AG10803 (cell line): ENCODE measurements at places on chromosomes 6 and 20.

- peak; percentile 40 for DNase-seq
Observed at GRCh38 chr6:121222656-121223055, 111.6 kb downstream of the TBC1D32 start.

- DNase-seq = no peak
Observed at GRCh38 chr6:24536466-24536865, 41.7 kb downstream of the ALDH5A1 start.

DNA sequence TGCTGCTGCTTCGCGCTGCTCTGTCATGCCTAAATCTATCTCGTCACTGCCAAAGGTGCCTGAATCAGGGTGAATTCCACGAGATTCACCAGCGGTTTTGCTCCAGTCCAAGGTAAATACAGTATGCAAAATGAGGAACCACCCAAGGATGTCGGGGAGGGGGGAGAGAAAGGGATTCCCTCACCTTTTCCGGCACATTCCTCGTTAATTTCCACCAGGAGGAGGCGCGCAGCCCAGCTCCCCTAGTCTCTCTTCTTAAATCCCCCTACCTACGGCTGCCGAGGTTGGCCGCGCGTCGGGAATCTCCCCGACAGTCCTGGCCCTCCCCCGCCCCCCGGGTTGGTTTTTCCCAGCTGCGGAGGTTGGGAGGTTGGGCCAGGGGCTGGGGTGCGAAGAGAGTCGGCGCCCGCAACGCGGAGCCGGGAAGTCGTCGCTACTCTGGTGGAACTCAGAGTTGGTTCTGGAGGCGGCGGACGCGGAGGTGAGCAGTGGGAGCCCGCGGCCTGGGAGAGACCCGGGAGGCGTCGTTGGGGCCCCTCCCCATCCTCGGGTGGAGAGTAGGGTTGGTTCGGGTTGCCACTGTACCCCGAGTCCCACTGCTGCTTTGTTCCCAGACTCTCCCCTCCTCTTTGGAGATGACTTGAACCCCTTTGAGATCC is at the start of gene TPBG:
Gene TPBG, plus strand, starts transcription at position 390 of the 659 bp plus-strand sequence. CDS start 1,145 bp downstream, outside the sequence.
- DNase-seq = peak; percentile 71

DNA sequence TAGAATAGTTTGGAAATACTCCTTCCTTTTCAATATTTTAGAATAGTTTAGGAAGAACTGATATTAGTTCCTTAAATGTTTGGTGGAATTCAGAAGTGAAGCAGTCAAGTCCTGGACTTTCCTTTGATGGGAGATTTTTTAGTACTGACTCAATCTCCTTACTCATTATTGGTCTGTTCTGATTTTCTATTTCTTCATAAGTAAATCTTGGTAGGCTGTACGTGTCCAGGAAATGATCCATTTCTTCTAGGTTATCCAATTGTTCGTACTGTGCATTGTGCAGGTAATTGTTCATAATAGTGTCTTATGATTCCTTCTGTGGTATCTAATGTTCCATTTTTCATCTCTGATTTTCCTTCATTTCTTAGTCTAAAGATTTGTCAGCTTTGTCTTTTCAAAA is 138.9 kb downstream of the SYCP2 start:
- no peak for DNase-seq

- DNase-seq = no peak
Observed at GRCh38 chr6:96899451-96899998, 1.8 kb upstream of the NDUFAF4 start.

DNA sequence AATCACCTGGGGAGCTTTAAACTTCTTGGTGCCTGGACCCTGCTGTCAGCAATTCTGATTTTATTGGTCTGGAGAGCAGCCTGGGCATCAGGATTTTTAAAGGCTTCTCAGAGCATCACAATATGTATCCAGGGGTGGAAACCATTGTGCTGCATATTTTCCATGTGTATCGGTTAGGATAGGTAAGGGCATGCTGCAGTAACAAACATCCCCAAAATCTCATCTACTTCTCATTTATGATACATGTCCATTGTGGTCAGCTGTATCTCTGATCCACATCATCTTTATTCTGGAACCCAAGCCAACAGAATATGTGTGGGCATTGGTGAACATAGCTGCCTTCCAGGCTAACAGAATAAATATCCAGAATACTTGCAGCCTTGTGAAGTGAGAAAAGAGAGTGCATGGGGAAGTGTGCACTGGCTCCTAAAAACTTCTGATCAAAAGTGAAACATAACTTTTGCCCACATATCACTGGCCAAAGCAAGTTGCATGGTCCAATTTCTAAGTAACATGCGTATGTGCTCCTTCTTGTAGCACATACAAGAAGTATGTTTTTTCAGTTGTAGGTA is 215.1 kb downstream of the ZMYND8 start:
- DNase-seq = no peak

GRCh38 chr6:105949869-105950268 is 136.3 kb upstream of the PRDM1 start:
- DNase-seq = no peak

DNA sequence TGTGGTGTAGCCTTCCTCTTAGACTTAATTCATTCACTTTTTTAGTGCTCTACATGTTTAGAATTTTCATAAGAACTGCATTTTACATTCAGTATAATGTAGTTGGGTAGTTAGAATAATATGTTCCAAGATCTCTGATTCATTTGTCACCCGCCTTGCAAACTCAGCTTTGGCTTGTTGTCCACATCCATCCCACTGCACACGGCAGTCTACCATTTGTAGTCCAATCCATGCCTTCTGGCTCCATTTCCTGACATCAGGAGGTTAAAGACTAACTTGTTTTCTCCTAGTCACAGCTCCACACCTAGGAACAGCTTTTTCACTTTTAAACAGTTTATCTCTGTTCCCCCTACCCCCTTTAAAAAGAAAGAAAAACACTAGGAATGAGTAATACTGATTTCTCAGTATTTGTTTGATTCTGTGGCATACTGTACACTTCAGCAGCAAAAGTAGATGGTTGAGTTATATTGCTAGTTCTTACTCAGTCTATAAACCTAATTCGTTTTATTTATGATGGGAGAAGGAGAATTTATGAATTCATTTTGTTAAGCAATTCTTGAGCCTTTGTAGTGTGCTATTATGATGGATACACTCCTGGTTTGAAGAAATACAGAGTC is 180.9 kb downstream of the ARID1B start:
- DNase-seq = no peak

GRCh38 chr20:17615645-17616479 is 46.0 kb downstream of the DSTN start:
- no peak for DNase-seq

DNA sequence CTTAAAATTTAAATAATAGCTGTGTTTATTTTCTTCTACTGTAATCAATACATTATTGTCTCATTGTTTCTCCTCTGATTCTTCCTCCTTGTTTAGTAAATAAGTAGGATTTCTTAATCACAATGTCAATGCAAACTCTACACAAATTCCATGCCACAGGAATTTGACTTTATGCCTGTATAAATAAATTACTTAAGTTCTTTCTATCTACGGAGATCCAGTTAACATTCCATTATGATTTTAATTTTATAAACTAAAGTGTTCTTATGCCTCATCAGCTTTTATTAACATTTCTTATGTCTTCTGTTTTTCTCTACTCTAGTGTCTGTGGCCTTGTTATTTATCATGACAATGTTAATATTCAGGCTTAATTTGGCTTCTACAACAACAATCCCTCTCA is 1169.2 kb downstream of the GRIK2 start:
- no peak for DNase-seq

- DNase-seq = no peak
Observed at GRCh38 chr20:37236462-37236861, 25.2 kb downstream of the GHRH start.

DNA sequence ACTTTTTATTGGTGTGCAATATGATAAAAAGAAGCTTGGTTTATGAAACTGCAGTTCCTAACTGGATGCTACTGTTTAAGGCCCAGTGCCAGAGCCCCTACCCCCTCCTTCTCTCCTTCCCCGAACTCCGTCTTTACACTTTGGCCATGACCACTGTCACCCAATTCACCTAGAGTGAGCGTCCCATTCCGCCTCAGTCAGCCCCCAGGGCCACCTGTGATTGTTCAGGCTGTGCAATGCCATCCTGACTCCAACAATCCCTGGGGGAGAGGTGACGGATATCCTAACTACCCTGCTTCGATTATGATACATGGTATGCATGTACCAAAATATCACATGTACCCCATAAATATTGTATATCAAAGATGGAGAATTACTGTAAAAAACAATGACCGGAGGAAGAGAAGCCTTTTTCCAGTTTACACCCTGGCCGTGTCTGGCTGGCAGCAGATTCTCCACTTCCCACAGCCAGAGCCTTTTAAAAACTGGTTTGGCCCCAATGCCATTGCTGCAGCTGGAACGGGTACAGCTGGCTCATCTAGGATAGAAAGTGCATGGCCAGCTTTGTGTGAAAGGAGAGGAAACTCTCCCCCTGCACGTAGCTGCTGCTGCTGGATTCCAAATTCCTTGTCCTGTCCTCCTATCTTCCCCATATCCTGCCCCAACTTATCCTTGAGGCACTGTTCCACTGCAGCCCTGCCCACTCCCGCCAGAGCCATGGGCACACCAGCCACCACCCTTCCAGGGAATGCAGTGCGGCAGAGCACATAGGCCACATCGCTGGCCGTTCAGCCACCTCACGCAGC is 99.7 kb downstream of the JPH2 start:
- DNase-seq = no peak

GRCh38 chr20:11467436-11467835 is 450.3 kb upstream of the BTBD3 start:
- DNase-seq = no peak

GRCh38 chr20:57882451-57883161 is 172.8 kb upstream of the PMEPA1 start:
- peak; percentile 43 for DNase-seq

GRCh38 chr20:62921119-62921687 is 5.1 kb downstream of the DIDO1 start:
- DNase-seq = peak; percentile 43

- no peak for DNase-seq
Observed at GRCh38 chr6:134198093-134198492, 119.8 kb downstream of the SGK1 start.

DNA sequence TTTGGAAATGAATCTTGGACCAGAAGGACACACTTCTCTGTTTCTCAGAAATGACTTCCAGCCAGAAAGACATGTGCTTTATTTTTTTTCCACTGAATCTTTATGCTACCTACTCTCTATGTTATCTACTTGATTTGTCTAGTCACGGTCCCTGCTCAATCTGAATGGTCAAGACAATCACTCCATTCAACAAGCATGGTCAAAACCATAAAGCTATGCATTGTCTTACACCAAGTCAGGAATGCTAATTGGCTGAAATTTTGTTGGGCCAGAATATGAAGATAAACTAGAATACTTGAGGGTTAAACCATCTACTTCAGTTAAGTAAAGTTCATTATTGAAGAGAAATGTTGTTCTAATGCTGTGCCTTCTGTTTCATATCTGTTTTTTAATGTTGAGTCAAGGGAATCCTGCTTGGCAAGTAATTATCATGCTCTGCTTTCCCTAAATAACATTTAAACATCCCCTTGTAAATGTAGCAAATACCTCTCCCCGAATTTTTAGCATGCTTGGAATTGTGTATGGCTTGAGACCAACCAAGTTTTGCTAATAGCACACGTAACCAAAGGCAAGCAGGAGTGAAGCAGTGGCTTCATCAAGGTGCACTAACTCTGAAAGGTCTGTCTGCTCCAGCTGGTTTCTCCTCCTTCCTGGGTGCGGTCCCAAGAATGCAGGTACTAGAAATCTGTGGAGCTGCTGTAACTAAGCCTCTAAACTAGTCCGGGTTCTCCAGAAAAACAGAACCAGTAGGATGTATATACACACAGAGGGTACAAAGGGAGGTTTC is 190.3 kb upstream of the CDYL start:
- DNase-seq = no peak

GRCh38 chr20:53857723-53858236 is 212.6 kb downstream of the BCAS1 start:
- peak; percentile 17 for DNase-seq

GRCh38 chr6:10140824-10141223 is 274.1 kb downstream of the TFAP2A start:
- no peak for DNase-seq

DNA sequence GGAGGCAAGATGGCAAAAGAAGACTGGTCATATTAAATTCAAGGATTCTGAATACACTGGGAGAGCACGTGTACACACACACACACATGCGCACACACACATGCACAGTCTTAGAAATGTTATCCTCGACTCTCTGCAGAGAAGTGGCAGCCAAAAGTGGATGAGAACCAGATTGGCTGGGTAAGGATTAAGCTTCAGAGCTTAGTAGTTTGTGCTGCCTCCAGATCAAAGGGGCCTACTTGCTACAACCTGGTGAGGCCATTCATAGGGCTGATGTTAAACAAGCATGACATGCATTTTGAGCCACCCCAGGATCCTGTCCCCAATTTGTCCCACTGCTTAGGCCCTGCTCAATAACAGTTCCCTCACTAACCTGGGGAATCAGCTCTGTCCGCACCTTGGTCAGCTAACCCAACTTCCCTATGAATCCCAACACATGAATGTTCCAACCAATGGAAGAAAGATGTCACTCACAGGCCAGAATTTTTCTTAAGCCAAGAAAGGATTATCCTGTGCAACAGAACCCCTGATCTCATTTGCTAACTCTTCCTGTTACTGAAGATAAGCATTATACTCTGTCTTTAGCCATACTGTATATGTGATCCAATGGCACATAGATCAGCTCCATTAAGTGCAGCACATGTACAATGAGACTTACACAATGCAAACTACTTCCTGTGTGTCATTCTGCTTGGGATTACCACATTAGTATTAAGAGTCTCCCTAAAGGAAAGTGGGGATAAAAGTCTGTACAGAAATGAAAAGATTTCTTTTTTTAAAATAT is 31.0 kb downstream of the TOMM6 start:
- DNase-seq = no peak

DNA sequence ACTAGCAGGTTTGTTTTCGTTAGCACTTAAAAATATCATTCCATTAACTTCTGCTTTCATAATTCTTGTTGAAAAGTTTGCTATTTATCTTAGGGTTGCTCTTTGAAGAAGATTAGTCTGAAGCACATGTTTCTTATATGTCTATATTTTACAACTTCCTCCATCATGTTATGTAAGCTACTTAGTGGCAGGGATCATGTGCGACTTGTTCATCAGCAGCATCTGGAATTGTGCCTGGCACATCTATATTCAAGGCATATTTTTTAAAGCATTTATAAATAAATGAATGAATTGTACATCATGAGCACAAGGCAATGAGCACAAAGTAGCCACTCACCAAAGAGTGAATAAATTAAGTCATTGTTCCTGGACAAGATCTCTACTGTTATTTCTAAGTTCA is 187.2 kb upstream of the COL21A1 start:
- no peak for DNase-seq

- DNase-seq = peak; percentile 53
Observed at GRCh38 chr20:13613917-13614316, 24.8 kb downstream of the TASP1 start.
